Right lung (tissue), 10 donors: ENCODE measurements at places on chromosomes 13 and 19.
A peak's percentile ranks its signal among the peaks of the same experiment; 100 is the strongest.

DNA sequence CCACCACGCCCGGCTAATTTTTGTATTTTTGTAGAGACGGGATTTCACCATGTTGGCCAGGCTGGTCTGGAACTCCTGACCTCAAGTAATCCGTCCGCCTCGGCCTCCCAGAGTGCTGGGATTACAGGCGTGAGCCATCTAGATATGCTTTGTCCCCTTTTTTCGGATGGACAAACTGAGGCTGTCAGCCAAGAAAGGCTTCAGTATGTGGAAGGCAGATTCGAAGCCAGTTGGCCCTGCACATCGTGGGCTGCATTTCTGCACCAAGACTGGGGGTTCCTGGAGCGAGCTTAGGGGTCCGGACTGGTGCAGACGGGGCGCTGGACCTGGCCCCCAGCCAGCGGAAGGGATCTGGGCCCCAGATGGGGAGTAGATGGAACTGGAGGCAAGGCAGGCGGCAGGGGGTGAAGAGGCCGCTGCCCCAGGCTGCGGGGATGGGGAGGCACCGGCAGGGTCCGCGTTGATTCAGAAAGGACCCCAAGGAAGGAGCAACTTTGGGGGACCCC lies 9.7 kb upstream of the JUND start:
- DNase-seq: no peak

- DNase-seq: no peak
Observed at GRCh38 chr19:2270157-2270422, 11.9 kb downstream of the PEAK3 start.

GRCh38 chr13:62525652-62526051 lies 1110.0 kb upstream of the PCDH20 start:
- DNase-seq: no peak

- no peak for DNase-seq
Observed at GRCh38 chr13:69921156-69921555, 186.5 kb upstream of the ATXN8OS start.

- DNase-seq: no peak
Observed at GRCh38 chr19:29884466-29884865, 57.6 kb upstream of the URI1 start.

DNA sequence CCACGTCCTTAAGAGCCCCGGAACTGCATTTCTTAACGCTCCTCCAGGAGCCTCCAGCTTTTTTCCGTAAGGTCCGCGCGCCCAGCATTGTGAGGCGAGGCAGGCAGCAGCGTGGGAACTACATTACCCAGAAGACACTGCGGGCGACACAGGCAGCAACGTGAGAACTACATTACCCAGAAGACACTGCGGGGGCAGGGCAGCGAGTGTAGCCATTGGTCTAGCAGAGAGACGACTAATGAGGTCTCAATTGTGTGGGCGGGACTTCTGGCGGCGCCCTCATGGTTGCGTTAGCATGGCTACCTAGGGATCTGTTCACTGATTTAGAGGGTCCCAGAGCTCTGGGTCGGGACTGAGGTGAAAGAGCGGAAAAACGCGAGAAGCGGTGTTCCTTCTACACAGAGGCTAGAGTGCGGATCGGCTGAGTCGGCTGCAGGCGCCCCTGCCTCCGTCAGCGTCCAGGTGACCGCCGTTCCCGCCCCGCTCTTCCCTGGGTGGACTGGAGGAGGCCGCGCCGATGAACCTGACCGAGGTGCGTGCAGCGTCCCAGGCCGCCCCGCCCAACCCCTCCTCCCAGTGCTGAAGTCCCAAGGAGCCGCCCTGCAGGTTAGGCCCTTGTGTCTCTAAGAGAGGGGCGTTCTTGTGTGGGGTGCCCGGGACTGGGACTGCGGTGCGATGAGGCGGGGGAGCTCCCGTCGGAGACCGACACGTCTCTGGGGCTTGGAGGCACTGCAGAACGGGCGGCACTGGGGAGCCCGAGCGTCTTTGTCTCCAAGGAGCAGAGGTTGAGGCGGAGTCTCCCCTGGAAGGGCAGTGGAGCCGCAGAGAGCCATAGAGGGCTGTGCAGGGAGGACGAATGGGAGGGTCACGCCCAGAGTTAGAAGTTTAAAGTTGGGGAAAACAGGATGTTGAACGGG lies at the start of gene ZNF749:
Gene ZNF749, plus strand, starts transcription at position 264 of the 917 bp plus-strand sequence. Its CDS starts 254 bp downstream, at position 518.
- DNase-seq: peak; percentile 97

DNA sequence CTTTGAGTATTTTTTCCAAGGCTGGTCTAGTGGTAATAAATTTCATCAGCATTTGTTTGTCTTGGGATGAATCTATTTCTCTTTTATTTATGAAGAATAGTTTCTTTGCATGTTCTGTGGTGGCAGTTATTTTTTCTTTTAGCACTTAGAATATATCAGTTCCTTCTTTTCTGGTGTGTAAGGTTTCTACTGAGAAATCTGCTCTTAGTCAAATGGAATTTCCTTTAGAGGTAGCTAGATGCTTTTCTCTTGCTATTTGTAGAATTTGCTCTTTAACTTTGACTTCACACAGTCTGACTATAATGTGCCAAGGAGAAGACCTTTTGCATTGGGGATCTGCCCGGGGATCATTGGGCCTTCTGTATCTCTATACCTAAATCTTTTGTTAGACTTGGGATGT lies 4.1 kb upstream of the SIGLEC6 start:
- no peak for DNase-seq

GRCh38 chr19:29476528-29476927 lies 49.3 kb upstream of the VSTM2B start:
- DNase-seq: no peak

DNA sequence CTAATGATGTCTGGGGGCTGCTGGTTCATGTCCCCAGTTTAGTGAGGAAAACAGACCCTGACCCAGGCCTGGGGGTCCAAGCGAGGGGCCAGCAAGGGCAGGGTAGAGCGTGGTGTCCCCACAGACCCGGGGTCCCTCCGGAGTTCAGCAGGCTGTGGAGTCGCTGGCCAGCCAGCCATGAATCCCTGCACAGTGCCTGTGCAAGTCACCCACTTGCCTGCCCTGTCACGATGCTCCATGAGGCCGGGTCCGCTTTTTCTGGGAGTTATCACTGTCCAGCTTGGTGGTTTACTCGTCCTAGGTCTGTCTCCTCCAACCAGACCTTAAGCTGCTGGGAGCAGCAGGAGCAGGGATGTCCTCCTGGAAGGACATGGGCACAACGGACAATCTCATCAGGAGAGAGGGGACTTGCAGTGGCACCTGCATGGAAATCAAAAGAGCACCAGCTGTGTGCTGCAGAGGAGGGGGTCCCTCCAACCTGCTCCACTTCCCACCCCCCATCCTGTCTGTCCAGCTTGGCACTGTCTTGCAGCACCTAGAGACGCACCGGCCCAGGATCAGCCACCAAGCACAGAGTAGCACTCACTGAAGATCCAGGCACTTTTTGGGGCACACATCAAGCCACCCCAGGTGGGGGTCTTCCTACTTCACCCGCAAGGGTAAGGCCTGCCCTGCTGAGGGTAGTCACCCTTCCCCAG lies 121.8 kb downstream of the URI1 start:
- no peak for DNase-seq

- DNase-seq: no peak
Observed at GRCh38 chr13:113819731-113820715, 43.9 kb downstream of the GAS6 start.
